ENCODE measurements at places on chromosomes 2 and 18.

- DNase-seq = no peak
These were observed 383.0 kb downstream of the TXNL1 start for GRCh38 chr18:56255381-56255780.

GRCh38 chr2:54954158-54954557 is 96.1 kb downstream of the RTN4 start:
- no peak for DNase-seq

DNA sequence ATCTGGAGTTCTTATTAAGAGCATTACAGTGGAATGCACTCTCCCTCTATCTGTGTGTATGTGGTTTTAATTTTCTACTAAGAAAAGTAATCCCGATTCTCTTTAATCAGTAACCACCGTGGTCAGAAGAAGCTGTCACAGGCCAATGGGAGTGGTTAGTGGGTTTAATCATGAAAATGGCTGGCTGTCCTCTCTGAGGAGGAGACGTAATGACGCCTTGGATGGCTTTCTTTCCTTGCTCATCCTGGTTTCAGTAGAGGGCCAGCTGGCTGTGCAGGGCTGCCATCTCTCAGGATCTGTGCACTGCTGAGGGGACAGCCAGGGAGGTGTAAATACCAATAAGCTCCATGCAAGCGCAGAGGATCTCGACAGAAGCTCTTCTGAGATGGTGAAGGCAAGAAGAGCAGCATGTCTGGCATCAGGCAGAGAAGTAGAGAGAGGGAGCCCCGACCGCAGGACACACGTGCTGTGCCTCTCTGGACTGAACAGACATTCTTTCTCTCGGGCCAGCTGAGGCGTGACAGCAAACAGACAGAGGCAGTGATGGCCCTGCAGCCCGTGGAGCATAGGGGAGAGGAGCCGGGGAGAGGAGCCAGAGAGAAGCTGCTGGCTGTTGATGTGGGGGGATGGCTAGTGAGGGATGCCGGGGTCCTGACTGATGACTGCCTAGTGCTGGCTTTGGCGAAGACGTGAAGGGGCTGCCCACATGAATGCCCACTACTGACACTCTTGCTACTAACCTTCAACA is 65.1 kb upstream of the DAPL1 start:
- no peak for DNase-seq

DNA sequence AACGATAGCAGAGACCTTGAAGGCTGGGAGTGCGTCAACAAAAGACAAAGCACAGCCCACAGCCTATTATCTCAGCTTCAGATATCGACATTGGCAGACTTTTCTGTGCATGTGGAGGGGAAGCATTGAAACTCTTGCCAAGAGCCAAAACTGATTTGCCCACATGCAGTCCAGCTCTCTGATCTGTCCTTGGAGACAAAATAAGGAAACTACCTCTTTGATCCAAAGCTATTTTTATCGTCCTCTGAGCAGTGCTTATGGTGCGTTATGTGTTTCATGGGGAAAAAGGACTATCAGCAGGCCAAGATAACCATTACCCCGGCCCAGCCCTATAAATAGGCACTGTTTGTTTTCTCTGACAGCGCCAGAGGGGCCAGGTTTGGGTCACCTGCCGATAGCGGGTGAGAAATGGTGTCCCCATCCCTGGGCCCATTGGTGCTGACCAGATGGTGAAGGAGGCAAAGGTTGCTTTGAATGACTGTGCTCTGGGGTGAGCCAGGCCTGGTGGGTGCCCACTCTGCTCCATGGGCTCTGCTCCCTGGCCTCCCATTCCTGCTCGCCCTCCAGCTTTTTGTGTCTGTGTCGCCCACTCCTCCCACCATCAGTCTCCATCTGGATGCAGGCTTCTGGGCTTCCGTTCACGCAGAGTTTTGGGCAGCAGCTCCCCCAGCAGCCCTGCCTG is 176.1 kb upstream of the HS6ST1 start:
- no peak for DNase-seq

DNA sequence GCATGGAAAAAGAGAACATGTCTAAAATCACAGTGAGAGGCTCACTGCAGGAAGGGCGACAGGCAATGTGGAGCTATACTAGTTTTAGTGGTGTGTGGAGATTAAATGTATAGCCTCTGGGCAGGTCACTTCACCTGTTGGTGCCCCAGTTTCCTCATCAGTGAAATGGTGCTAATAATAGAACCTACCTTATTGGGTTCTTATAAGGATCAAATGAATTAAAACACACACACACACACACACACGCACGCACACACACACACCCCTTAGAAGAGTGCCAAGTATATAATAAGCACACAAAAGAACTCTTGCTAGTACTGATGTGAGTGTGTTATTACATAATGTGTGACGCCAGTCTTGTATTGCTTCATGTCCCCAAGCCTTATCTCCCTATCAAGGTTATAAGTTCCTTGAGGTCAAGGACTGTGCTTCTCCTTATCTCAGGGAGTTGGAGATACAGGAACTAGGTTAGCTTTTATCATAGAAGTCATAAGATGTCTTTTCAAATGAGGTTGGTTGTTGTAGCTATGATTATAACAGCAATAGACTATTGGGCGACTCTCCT is 98.0 kb upstream of the CXCR4 start:
- DNase-seq = no peak

All from iPS-NIHi11 (cell line).